Stimulated activated naive CD4-positive, alpha-beta T cell (primary cell): ENCODE measurements at places on chromosomes 5 and 9.
A peak's percentile ranks its signal among the peaks of the same experiment; 100 is the strongest.

DNA sequence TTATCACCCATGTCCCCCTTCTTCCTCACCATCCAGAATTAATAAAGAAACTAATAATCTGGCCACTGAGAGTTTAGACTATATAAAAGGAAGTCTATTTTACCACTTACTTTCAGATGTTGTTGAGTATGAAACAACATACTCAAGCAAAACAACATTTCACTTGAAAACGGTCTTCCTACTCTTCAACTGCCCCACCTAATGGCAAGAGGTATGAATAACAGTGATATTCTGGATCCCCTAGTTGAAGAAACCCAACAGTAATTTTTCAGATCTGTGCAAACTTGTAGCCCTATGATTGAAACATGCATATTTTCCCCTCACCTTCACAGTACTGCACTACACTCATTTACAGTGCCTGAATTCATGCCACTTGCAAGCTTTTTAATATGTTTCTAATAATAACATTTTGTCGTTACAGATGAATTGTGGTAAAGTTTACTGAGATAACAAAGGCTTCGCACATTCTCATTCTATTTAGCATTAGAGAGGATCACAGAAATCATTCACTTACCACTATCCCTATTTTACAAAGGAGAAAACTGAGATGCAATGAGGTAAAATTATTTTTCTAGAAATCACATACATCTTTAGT, 267.9 kb upstream of the PDE4D start:
- no peak for DNase-seq

DNA sequence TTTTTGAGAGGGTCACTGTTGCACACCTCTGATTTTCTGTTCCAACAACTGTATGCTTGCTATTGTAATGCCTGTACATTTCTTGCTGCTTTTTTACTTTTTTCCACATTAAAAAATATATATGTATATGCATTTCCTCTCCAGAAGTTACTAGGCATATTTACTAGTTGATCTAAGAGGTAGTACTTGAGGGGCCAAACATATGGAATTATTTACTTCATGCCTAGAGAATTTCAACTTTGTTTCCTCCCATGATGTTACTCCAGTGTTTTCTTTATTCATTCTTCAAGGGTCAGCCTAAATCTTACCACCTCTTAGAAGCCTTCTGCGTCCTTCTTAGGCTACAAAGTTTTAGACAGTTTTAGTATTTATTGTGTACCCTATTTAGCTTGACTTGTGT, 122.7 kb downstream of the NMUR2 start:
- DNase-seq, result no peak

- no peak for DNase-seq
These were observed 7.0 kb downstream of the ADAMTS13 start for GRCh38 chr9:133429214-133429613.

DNA sequence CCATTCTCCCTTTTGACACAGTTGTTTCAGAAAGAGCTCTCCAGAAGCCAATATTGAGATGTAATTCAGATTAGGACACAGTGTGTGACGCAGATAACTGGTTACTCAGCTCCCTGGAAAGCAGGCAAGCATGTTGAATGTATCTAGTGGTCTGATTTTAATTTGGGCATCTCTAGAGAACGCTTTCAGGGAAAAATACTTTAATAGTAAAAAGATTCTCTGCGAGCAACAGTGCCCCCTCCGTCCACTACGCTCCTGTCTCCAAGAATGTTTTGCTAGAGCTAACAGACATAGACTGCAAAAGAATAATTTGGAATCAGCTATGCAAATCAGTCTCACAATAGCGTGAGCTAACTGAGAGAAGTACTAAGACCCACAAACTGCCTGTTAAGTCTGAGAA, 23.3 kb downstream of the CFAP90 start:
- DNase-seq, result no peak

DNA sequence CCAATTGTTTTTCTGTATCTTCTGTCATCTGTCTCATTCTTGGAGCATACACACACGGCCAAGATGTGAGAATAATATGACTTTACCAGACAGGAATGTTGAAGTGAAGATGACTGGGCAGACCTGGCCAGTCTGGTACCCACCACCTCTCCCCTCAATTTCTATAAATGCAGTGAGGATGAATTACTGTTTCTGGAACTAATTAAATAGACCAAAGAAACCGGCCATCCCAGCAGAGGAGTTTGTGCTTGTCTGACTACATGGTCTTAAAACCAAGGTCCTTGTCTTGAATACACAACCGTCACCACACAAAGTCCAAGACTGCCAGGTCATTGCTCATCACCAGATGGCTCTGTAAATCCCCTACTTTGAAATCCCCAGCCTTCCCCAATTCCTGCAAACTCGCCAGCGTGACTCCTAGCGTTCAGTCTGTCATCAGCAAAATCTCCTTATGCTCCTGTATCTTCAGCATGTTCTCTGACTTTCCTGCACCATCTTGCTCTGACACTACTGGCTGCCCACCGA, 147.2 kb downstream of the PDE4D start:
- no peak for DNase-seq

GRCh38 chr9:68603371-68603770, 62.7 kb upstream of the TMEM252 start:
- no peak for DNase-seq

DNA sequence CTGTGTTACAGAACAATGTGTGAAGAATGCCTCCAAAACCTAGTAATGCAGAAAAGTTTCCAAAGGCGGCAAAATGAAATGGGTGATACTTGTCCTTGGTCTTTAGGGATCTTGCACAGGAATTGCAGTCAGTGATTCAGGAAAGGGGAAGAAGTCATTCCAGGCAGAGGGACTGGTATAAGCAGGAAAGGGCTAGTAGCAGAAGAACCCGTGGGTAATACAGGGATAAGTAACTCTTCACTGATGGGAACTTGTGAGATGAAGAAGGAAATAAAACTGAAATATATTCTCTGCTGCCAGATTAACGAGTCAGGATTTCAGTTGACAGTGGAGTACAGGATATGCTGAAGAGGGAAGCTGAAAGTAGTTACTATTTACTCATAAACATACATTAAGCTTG, 1.2 kb downstream of the SRFBP1 start:
- no peak for DNase-seq

DNA sequence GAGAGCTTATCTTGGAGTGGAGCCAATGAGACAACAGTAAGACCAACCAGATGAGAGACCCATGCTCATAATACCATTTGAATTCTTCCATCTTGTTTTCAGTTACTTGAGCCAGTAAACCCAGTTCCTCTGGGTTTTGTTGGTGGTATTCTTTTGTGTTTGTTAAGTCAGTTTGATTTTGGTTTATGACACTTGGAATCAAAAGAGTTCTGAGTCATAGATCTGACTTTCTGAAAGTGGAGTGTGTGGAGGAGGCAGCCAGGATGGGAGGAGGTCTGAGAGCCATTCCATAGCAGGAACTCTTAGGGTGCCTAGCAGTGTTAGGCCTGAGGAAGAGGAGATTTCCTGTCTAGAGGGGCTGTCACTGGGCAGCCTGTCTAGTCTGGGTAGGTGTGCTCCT, 24.6 kb upstream of the PANK3 start:
- DNase-seq, result no peak

DNA sequence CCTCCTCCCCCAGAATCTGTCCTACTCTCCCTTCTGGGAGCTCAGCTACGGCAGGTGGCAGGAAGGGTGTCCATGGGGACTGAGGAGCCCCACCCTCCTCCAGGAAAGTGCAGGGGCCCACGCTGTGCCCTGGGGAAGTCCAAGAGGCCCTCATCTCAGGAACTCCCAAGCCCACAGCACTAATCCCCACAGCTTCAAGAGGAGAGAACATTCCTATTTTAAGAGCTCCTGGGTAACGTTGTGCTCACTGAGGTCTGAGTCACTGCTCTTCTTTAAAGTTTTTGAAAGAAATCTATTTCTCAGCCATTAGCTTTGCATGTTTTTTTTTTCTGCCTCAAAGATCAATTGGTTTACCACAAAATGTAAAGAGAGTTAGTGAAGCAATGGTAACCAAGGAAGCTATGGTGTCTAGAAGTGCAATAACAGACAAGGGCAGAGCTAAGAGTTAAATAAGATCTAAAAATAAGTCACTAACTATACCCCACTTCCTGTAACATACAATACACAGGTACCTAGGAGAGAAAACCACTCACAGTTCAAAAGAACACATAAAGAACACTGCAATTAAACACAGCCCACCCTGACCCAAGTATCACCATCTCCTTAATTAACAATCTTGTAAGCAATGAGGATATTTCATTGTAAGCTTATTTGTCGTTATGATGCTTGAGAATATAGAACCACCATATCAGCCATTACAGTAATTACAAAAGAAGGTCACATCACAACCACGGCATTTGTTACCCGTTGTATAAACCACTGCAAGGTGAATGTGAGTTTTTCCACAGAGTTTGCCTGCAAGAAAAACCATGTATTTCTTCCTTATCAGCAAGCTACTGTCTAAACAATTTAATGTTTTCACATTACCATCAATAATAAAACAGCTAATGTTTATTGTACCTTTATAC, 382.3 kb upstream of the SLC30A5 start:
- DNase-seq, result peak; percentile 71

- DNase-seq, result no peak
These were observed 306.7 kb upstream of the CLINT1 start for GRCh38 chr5:158165647-158166046.

DNA sequence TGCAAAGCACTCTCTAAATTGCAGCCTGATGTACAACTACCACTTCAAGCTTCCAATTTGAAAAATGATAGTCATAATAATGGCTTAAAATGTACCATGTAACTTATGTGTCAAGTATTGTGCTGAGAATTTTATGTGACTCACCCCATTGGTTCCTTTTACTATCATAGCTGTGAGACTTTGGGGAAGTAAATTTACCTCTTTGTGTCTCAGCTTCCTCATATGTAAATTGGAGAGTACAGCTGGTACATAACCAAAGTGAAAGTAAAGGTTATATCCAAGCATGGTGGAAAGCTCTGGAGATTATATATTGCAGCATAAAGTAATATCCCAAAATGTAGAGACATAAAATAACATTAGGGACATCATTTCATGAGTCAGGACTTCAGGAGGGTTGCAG, 2200.4 kb upstream of the C9orf72 start:
- DNase-seq, result no peak

DNA sequence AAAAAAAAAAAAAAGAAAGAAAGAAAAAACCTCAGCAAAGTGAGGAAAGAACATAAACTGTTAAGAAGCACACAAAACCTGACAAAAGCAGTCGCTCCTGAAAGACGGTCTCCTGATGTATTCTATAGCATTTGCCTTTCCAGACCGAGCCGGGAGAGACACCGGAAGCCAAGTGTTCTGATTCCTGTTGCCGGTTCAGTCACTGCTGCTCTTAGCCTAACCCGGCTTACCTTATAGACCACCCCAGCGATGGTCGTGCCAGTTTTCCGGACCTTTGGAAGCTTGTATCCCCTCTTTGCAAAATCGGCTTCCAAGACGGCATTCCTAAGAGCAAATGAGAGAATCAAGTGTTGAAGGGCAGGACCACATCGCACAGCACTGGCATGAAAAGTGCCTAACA, 630 bp downstream of the PSMB7 start:
- no peak for DNase-seq

DNA sequence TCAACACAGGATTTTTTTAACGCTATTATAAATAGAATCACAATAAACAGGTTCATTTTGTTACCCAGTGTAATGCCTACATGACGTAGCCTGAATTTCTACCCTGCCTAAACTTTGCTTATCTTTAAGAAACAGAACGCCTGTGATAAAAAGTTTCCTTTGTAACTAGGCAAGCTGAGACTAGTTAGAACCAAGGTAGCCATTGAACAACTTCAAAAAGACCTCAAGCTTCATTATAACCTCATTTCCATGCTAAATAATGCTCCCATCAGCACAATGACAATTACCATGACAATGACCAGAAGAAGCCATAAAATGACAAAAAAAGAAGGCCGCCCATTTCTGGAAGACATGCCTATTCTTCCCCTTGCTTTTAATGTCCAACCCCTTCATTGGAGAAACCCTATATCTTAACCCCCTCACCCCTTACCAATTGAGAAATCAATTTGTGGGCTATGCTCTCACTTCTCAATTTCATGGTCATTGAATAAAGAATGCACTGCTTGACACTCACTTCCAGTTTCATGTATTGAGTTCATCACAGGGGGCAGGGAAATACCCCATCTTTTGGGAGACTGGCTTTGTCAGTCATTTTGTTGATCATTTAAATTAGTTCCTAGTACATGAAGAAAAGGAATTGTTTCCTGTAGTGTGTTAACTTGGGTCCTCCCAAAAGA, 276.8 kb downstream of the MCTP1 start:
- no peak for DNase-seq

GRCh38 chr5:94021246-94021645, 279.8 kb upstream of the POU5F2 start:
- DNase-seq, result no peak

DNA sequence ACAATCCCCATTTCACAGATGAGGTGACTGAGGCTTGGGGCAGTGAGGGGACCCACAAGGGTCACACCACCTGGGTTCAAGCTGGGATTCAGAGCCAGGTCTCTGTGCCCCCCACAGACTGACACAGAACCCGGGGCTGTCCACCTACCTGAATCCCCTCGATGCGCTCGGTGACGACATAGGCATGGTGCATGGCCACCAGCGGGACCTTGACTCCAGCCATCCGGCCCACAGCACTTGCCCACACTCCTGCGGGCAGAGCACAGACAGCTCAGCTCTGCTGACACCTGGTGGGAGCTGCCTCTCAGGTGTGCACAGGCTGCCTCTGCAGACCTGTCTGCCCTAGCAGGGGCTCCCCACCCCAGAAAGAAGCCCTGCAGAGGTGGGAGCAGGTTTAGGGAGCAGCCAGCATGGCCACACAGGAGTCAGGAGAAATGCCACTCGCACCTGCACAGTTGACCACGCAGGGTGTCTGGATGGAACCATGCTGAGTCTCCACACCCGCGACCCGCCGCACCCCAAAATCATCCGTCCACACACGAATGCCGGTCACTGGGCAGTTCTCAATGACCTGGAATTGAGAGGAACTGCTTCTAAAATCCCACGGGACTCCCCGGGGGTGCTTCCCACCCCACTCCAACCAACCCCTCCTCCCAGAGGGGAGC, 8.4 kb downstream of the SARDH start:
- DNase-seq, result no peak

- DNase-seq, result no peak
These were observed 63.7 kb downstream of the FOXD1 start for GRCh38 chr5:73384861-73385260.

- DNase-seq, result no peak
These were observed 2.1 kb upstream of the SLC25A46 start for GRCh38 chr5:110736753-110737152.

GRCh38 chr9:127898433-127899127, 823 bp downstream of the ST6GALNAC6 start:
- DNase-seq, result no peak

DNA sequence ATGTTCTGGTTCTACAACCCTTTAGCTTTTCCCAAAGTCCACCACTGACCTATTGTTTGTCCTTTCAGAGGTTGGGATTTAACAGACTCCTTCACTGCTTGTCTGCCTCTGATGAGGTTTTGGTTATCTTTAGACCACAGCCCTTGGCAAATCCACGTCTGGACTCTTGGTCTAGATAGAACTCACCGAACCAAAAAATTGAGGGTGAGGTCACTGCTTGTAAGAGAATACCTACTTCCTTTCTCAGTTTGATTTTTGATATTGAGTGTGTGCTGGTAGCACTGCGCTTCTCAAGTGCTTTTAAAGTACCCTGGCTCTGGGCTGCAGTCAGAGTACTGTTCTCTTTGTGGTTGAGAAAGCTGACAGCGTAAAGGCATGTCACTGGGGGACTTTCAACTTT, 61.7 kb downstream of the JMY start:
- no peak for DNase-seq

GRCh38 chr5:15487228-15487627, 12.8 kb upstream of the FBXL7 start:
- DNase-seq, result no peak
